Activated CD8-positive, alpha-beta memory T cell treated with anti-CD3 and anti-CD28 coated beads, Interleukin-2, amount 10 ng/mL, durations not matched to agents 7 days and 5 days (primary cell): ENCODE measurements at places on chromosomes 2 and 18.

DNA sequence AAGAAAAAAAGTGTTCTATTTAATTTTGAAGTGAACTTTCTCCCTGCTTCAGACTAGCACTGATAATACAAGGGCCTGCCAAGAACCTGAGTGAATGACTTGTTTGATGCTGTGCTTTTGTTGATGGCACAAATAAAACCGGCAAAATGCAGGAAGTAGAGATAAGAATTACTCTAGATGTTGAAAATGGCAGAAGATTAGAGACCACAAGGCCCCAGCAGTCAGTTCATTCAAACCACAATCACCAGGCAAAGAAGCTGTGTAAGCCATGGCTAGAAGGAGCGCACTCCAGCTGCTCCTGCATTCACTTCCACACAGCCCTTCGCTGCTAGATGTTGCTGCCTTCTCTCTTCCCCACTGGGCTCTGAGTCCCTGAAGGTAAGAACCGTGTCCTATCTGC is 297.1 kb downstream of the AGPS start:
- no peak for DNase-seq

DNA sequence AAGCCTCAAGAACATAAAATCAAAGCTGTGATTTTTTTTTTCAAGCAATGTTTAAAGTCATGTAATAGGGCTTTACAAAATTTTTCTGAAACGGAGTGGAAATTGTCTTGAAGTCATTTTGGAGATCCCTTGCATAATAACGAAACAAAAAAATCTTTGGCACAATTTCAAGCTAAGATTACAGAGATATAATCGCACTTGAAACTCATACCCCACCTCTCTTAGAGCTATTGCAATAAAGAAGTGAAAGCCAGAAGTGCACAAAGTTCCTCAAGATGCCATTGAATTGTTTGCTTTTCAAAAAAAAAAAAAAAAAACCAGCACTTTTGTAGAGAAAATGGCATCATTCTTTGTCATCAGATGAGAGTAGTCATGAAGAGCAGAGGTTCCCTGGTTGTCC is 152.3 kb downstream of the PAX3 start:
- DNase-seq = no peak

- no peak for DNase-seq
These were observed 13.4 kb upstream of the BOK start for GRCh38 chr2:241545106-241545505.

DNA sequence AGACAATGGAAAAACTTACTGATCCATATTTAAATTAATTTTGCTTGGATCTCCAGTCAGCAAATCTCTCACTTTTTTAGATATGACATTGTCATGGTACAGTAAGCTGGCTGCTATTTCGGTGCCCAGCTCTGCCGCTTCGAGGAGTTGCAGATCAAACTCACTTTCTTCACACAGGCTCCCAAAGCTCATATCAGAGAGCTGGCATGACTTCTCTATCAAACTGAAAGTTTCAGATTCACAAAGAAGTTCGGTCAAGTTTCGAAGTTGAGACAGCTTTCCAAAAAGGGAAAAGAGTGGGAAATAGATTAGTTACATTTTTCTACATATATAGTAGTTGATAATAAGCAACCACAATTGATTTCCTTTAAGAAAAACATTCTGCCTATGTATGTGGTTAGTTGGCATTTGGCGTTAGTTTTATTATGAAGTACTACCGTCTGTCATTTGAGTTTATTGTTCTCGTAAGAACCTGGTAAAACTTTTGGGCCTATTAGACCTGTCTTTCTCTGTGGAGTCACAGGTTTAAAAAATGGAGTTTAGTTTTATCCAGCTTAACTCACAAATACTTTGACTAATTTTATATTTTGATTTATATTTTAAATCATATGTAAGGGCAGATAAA is 118.8 kb downstream of the ABCA12 start:
- no peak for DNase-seq

DNA sequence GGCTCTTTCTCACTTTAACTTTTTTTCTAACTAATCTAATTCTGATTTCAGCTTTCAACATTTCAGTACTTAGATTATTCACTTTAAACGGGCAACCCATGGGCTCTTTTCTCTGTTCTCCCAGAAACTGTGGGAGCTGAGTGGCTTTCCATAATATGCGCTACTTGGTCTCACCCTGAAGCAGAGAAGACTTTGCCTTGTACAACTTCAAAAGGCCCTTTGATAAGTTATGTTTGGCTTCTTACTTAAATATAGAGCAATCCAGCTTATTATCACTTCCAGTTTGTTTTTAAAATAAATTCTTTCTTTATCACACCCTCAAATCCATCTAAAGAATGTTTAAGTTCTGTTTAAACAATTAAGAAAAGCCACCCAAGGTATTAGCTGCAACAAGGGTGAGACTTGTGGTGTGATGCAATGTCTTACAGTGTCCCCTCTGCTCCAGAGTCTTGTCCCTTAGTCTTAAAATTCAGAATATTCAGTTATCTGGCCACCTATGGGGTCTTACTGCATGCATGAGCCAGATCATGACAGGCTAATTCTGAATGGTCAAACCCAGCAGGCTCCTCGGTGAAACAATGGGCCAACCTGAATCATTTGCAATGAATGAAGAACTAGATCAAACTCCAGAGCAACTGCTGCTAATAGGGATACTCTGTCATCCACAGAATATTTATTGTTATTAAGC is 38.8 kb downstream of the GCG start:
- no peak for DNase-seq

DNA sequence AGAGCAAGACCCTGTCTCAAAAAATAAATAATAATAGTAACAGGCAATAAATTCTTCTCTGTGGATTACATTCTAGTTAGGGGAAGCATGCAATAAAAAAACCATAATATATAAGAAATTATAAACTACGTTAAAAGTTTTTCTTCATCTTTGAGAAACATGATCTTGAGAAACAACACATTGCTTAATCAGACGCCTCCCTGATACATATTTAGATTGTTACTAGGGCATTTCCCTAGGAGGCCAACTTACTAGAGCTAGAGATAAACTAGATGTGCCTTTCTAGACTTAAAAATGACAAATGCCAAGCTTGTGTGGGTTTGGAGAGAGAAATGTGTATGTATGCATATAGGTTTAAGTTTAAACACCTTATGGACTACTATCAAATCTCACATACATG is 76.3 kb upstream of the GALNT5 start:
- no peak for DNase-seq

DNA sequence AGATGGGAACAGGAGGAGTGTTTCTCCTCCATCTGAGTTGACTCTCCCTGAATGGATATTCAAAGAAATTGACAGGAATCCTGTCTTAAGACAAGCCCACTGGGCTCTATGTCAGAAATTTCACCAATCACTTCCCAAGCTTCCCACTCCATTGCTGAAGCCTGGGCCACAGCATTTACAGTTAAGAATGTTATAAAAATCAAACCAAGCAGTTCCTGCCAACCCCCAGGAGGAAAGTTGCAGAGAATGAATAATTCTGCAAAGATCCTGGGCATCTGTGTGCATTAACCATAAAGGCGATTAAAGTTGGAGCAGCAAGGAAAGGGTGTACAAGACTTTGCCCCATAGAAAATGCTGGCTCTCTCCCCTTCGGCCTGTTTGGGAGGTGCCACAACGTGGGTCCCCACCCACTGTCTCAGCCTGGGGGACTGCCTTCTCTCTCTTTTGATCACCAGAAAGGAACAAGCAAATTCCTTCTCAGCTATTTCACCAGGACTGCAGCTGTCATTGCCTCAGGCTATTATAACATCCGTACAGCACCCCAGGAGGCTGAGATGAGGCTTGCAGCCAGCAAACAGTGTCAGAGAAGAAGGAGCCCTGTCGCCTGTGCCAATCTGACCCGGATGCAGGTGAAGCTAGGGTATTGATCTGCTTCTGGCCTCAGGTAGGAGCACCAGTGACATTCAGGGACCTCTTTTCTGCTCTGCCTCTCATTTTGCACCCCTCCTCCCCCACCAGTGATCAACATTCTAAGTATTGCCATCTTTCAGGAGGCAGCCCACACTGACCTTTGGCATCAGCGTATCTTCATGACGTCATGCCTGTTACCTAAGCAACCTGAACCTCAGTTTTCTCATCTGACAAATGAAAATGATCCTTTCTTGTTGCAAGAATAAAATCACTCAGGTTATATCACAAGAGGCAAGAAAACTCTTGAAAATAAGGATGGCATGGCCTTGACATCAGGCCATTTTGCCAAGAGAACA is 219.0 kb downstream of the SH3BP4 start:
- DNase-seq = no peak

GRCh38 chr2:54979321-54980044 is 70.8 kb downstream of the RTN4 start:
- no peak for DNase-seq

- no peak for DNase-seq
These were observed 183.4 kb downstream of the GALR1 start for GRCh38 chr18:77433076-77433475.
